ENCODE measurements at places on chromosomes 7 and 10.

GRCh38 chr10:114885443-114885842 lies 52.6 kb upstream of the TRUB1 start:
- no peak for DNase-seq

GRCh38 chr10:9834434-9834833 lies 1183.2 kb upstream of the CELF2 start:
- no peak for DNase-seq

DNA sequence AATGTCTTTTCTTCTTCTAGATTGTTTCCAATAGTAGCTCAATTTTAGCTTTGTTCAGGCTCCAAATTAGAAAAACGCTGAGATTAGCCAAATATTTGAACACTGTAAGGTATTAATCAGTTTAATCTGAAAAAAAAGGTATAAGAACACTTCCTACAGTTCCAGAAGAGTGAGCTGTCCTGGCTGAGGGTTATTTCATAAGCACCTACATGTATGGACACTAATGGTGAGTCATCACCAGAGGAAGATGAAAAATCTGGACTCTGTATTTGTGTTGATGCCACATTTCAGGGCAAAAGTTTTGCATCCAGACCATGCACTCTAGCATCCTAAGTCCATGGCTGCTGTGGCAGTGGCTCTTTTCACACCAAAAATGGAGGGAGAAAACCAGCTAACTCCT lies 189.5 kb downstream of the ANKRD30A start:
- DNase-seq = no peak

- no peak for DNase-seq
Measured at GRCh38 chr10:72704117-72704516, 12.2 kb downstream of the MCU start.

- no peak for DNase-seq
Measured at GRCh38 chr10:129020651-129021330, 446.2 kb upstream of the MGMT start.

- DNase-seq = peak; percentile 78
Measured at GRCh38 chr7:33821970-33822369, 83.4 kb upstream of the BMPER start.

All from fibroblast of skin of right biceps (primary cell).